Osteocyte (in vitro differentiated cells): ENCODE measurements at places on chromosomes 11 and 22. TPM values are rescaled to one million over a fixed set of nuclear protein-coding genes. Genes with fewer than 3 reads are reported as not detected.

GRCh38 chr11:117199053-117199915 is at the start of gene TAGLN:
Gene TAGLN, plus strand, starts transcription at chr11:117199370. Its CDS starts 3,644 bp downstream, at chr11:117203014.
- no peaks in the 10 kb centered on the region for H3K27me3 ChIP-seq
- H3K27ac ChIP-seq, result peak within 1 kb of the TSS; percentile 92
- H3K4me1 ChIP-seq, result peaks cover 65% of the 10 kb centered on the region
- peak; percentile 94 for DNase-seq
- H3K36me3 ChIP-seq, result peaks cover 14% of the 10 kb centered on the region

The KCNK4 gene
- 0.39 and 0.43 TPM in 2 replicates for total RNA-seq

DNA sequence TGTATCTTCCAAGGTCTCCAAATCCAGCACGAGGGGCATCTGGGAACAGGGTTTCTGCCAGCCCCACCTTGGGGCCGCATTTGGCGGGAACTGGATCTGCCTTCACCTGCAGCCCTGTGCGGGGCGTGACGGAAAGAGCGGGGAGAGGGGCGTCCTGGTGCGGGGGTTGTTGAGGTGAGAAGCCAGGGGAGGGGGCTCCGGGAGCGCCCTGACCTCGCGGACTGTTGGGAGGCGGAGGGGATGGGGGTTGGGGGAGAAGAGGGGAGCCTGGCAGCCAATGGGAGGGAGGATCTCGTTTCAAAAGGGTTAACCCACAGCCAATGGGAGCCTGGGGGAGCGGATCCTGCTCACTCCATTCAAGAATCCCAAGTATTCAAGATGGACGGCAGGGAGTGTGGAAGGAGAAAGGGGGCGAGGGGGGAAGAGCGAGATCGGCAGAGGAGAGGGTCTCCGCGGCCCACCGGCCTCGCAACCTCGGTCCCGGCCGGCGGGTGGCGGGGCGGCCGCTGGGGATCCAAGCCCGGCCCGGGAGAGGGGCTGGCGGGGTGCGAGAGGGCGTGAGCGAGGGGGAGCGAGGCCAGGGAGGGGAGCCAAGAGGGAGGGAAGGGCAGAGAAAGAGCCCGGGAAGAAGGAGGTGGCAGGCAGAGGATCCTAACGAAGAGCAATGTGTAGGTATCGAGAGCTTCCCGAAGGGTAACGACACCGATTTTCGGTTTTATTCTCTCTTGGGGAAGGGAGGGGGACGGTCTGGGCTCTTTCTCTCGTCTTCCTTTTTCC is 11.5 kb downstream of the YPEL4 start:
- peak overlapping the region; percentile 83 for H3K27ac ChIP-seq
- H3K4me1 ChIP-seq, result peaks cover 39% of the 10 kb centered on the region
- no peaks in the 10 kb centered on the region for H3K36me3 ChIP-seq
- DNase-seq, result peak; percentile 89
- H3K27me3 ChIP-seq, result peaks cover 17% of the 10 kb centered on the region

The TEX54 gene
- not detected in 2 replicates for total RNA-seq

The GPR137 gene
- 68.0 and 71.4 TPM in 2 replicates for total RNA-seq

The HEPHL1 gene
- total RNA-seq, result not detected in 2 replicates

- H3K27me3 ChIP-seq, result no peaks in the 10 kb centered on the region
- peaks cover 15% of the 10 kb centered on the region for H3K4me1 ChIP-seq
- no peak overlapping the region for H3K27ac ChIP-seq
- no peak for DNase-seq
- no peak overlapping the region for H3K4me3 ChIP-seq
- no peaks in the 10 kb centered on the region for H3K36me3 ChIP-seq
These were observed 77.6 kb downstream of the LIF start for GRCh38 chr22:30169002-30169401.

The CNIH2 gene
- 3.8 and 5.0 TPM in 2 replicates for total RNA-seq

DNA sequence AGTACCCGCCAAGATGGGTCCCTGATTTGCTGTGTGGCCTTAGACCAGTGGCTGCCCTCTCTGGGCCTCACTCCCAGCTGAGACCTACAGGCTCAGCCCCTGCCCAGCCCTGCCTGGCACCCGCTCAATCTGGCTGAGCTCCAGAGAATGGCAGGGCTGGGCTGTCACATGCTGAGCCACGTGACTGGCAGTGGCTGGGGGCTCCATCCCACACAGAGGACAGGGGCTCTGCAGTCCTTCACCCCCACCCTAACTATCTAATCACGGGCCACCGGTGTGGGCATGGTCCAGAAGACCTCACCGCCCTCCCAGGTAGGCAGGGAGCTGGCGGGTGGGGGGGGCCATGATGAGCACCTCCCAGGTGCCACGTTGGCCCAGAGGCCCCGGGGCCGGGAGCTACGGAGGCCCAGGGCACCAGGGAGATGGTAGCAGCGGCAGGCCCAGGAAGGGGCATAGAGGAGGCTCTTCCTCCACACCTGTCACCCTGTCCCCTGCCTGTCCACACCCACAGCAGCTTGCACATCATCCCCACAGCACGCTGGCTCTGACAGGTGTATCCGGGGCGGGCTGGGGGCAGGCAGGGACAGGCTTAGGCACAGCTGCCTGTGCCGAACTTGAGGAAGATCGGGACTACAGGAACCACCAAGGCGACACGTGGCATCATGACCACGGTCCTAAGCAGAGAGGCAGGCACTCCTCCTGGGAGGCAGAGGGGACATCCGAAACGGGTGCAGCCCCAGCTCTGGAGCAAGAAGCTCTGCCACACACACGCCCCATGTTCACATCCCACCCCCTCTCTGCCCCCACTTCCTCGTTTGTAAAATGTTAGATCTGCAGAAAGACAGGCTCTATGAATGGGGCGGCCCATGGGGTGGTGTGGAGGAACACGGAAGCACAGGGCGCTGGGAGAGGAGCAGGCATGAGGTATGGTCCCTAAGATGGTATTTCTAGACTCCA is 1.5 kb upstream of the ALDH3B1 start:
- H3K27me3 ChIP-seq, result no peaks in the 10 kb centered on the region
- H3K36me3 ChIP-seq, result no peaks in the 10 kb centered on the region
- H3K4me3 ChIP-seq, result no peak overlapping the region
- H3K27ac ChIP-seq, result peak overlapping the region; percentile 9
- peaks cover 61% of the 10 kb centered on the region for H3K4me1 ChIP-seq
- DNase-seq, result no peak

- peak; percentile 32 for DNase-seq
- peaks cover 31% of the 10 kb centered on the region for H3K4me1 ChIP-seq
- H3K36me3 ChIP-seq, result peaks cover 20% of the 10 kb centered on the region
These were observed 19.6 kb upstream of the C11orf96 start for GRCh38 chr11:43922744-43923405.

- H3K4me3 ChIP-seq, result no peak overlapping the region
- H3K27me3 ChIP-seq, result peaks cover 3% of the 10 kb centered on the region
- H3K27ac ChIP-seq, result no peak overlapping the region
- H3K36me3 ChIP-seq, result no peaks in the 10 kb centered on the region
These were observed 27.8 kb downstream of the PDE2A start for GRCh38 chr11:72646472-72646871.

DNA sequence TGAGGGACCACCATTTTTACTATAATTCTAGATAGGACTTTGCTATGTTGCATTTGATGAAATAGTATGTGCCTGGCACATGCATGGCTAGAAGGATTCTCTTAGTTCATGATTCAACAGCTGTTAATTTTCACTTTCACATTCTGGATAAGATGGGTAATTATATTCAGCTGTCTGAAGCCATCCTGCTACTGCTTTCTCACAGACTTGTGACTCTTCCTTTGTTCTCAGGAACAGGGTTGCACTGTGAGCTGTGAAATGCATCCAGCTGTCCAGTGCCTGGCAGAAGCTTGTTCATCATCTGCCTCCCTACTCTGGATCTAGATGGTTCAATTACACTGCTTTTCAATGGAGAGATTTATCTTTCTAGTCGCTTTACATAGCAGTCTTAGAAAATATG is 610.1 kb upstream of the ANO5 start:
- DNase-seq, result no peak
- H3K36me3 ChIP-seq, result no peaks in the 10 kb centered on the region
- no peaks in the 10 kb centered on the region for H3K4me1 ChIP-seq
- no peaks in the 10 kb centered on the region for H3K27me3 ChIP-seq
- no peak overlapping the region for H3K4me3 ChIP-seq

DNA sequence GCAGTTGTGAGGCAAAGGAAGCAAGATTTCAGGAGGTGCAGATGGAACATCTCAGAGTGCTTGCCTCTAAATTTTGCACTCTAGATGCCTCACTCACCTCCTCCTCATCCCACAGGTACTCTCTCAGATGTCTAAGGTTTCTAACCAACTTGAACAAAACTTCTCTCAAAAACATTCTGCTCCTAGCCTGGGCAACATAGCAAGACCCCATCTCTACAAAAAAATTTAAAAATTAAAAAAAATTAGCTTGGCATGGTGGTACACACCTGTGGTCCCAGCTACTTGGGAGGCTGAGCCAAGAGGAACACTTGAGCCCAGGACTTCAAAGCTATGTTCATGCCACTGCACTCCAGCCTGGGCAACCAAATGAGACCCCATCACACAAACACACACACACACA is 4.2 kb downstream of the ZNF280A start:
- no peak overlapping the region for H3K27ac ChIP-seq
- H3K27me3 ChIP-seq, result peaks cover 46% of the 10 kb centered on the region
- DNase-seq, result no peak
- no peak overlapping the region for H3K4me3 ChIP-seq

DNA sequence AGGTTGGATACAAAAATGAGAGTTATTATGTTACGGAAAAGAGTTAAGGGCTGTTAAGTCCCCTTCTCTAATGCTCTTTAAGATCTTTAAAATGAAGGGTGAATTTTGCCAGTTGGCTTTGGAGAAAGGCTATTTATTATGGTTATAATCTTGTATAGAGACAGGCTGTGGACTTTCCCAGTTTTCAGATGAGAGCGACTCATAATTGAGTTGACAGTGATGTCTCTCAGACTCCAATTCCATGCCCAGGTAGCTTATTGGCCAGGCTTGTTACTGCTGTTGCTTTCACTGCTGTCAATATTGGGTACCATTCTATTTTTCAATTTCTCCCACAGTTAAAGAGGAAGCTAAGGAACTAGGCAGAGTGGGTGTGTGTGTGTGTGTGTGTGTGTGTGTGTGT is 13.1 kb downstream of the ENDOD1 start:
- no peak overlapping the region for H3K4me3 ChIP-seq
- no peaks in the 10 kb centered on the region for H3K27me3 ChIP-seq
- no peak overlapping the region for H3K27ac ChIP-seq
- DNase-seq, result no peak
- H3K36me3 ChIP-seq, result peaks cover 13% of the 10 kb centered on the region

GRCh38 chr11:134231958-134232659 is 7.6 kb downstream of the VPS26B start:
- peaks cover 11% of the 10 kb centered on the region for H3K36me3 ChIP-seq
- H3K27ac ChIP-seq, result no peak overlapping the region
- no peak for DNase-seq
- H3K27me3 ChIP-seq, result no peaks in the 10 kb centered on the region

GRCh38 chr11:130402570-130402969 is 25.8 kb downstream of the ADAMTS8 start:
- no peaks in the 10 kb centered on the region for H3K36me3 ChIP-seq
- H3K27me3 ChIP-seq, result peaks cover 19% of the 10 kb centered on the region
- DNase-seq, result no peak
- peaks cover 38% of the 10 kb centered on the region for H3K4me1 ChIP-seq
- H3K4me3 ChIP-seq, result no peak overlapping the region
- no peak overlapping the region for H3K27ac ChIP-seq

- no peaks in the 10 kb centered on the region for H3K36me3 ChIP-seq
- H3K27me3 ChIP-seq, result peaks cover 4% of the 10 kb centered on the region
- H3K4me3 ChIP-seq, result no peak overlapping the region
- H3K4me1 ChIP-seq, result no peaks in the 10 kb centered on the region
- no peak overlapping the region for H3K27ac ChIP-seq
These were observed 23.5 kb downstream of the APLNR start for GRCh38 chr11:57213342-57214097.

- peak overlapping the region; percentile 99 for H3K27ac ChIP-seq
- peak overlapping the region; percentile 75 for H3K4me3 ChIP-seq
These were observed 13.6 kb downstream of the BCL9L start for GRCh38 chr11:118911880-118912741.

The SDHAF2 gene
- total RNA-seq, result 35.7 and 40.5 TPM in 2 replicates

The SCUBE2 gene
- 1.9 and 3.3 TPM in 2 replicates for total RNA-seq

DNA sequence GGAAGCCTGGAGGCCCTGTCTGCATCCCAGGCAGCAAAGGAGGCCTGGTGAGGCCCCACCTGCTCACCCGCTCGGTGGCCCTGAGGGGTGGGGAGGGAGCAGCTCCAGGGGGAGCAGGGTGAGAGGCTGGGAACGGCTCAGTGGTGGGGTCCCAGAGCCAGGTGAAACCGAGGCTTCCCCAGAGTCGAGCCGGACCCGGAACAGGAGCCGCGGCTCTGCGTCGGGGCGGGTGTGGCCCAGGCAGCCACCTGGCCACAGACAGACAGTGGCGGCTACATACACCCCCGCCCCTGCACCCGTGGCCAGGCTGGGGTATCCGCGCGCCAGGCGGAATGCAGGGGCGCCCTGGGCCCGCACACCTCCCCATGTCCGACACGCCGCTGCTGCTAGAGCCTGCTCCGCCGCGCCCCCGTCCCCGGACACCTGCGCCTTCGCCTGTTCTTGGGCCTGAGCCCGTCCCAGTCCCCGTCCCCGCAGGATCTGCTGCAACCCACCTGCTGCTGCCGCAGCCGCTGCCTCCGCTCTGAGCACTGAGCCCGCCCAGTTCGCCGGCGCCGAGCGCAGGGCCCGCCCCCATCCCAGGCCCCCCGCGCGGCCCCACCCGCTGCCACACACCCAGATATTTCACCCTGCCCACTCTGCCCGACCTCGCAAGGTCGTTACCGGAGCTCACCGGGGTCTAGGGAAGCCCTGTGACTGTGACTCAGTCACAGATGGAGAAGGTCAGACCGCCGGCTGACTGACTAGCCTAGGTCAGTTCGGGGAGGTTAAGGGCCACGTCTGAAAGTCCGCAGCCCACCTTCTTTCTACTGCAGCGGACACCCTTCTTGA is at the start of gene SLC7A4:
Gene SLC7A4, minus strand, starts transcription at position 525 of the 831 bp plus-strand sequence. CDS start 749 bp downstream, outside the sequence.
- H3K4me3 ChIP-seq, result no peak within 1 kb of the TSS
- no peak within 1 kb of the TSS for H3K27ac ChIP-seq
- no peaks in the 10 kb centered on the region for H3K27me3 ChIP-seq
- H3K4me1 ChIP-seq, result peaks cover 16% of the 10 kb centered on the region

DNA sequence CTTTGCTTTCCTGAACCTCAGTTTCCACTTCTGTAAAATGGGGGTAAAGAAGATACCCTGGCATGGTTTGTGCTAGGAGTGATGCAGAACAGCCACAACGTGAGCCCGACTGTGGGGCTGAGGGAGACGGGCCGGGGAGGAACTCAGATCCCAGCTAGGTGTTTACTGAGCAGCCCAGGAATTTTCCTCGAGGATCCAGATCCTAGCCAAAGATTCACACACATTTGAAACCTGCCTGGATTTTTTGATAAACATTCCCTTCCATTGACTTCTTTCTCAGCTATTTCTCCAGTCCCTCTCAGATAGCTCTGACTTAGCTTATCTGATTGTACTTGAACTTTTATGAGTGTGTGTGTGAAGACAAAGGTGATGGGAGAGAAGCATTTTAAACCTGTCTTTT is 98.0 kb downstream of the KIAA1671 start:
- H3K4me3 ChIP-seq, result no peak overlapping the region
- H3K4me1 ChIP-seq, result peaks cover 7% of the 10 kb centered on the region
- no peak for DNase-seq
- H3K27ac ChIP-seq, result no peak overlapping the region

- peaks cover 5% of the 10 kb centered on the region for H3K27me3 ChIP-seq
- H3K27ac ChIP-seq, result peak overlapping the region; percentile 73
- no peak for DNase-seq
- H3K4me3 ChIP-seq, result peak overlapping the region; percentile 62
- peaks cover 47% of the 10 kb centered on the region for H3K4me1 ChIP-seq
These were observed 3.9 kb upstream of the GCAT start for GRCh38 chr22:37803639-37804351.
